Effector CD8-positive, alpha-beta T cell (primary cell): ENCODE measurements at places on chromosomes 6 and 20.

GRCh38 chr6:43103253-43103876, 27.3 kb downstream of the PTK7 start:
- no peak for DNase-seq

DNA sequence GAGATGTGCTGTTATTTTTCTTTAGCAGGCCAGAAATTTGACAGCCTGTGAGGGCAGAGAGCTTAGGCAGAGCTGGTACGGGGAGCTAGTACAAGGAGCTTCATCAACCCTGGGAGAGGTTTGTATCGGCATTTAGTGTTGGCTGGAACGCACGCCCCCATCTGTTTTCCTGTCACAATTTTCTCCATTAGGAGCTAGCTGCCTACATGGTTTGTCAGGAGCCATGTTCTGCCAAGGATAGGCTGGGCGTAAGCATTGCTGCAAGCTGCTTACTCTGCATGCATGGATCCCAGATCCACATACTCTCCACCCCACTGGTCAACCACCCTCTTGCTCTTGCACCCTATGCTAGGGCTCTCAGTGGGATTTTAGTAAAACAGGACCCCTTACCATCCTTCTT, 449.0 kb upstream of the CHD6 start:
- no peak for DNase-seq

DNA sequence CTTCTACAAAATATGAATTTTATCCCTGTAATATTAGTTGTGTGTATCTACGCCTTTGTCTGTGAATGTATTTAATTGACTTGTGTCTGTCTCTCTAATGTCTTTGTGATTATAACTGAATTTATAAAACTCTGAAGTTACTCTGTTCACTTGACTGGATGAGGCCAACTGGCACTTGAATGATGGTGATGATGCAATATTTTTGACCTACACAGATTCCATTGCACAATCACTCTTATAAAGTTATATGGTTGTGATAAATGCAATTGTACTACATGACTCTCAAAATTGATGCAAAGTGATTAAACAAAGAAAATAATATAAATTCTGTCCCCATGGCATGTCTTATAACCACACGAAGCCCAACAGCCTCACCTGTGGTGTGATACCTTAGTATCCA, 287.3 kb upstream of the PLN start:
- no peak for DNase-seq

GRCh38 chr6:16904957-16905356, 143.7 kb upstream of the ATXN1 start:
- DNase-seq: no peak

GRCh38 chr6:88698661-88699060, 264.8 kb downstream of the RNGTT start:
- DNase-seq: no peak
